ENCODE measurements at places on chromosomes 6 and 20. TPM values are rescaled to one million over a fixed set of nuclear protein-coding genes. Genes with fewer than 3 reads are reported as not detected.

GRCh38 chr20:18742841-18743240 is 70.7 kb upstream of the SCP2D1 start:
- DNase-seq = no peak

DNA sequence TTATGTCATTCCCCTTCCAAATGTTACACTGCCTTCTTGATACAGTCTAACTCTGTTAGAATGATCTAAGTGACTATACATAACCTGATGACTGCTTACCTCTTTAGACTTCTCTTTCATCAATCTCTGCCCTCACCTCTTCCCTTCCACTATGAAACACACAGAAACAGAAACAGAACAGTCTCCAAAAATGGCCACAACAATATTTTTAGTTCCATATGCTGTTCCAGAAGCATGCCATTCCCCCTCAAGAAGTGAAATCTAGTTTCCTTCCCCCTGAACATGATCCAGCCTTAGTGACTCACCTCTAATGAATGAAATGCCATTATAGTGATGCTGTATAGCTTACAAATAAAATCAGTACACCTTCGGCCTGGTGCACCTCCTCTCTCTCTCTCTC is 229.3 kb upstream of the TENT5A start:
- DNase-seq = no peak

GRCh38 chr20:62122654-62123449 is 577 bp downstream of the LSM14B start:
- peak; percentile 46 for DNase-seq

DNA sequence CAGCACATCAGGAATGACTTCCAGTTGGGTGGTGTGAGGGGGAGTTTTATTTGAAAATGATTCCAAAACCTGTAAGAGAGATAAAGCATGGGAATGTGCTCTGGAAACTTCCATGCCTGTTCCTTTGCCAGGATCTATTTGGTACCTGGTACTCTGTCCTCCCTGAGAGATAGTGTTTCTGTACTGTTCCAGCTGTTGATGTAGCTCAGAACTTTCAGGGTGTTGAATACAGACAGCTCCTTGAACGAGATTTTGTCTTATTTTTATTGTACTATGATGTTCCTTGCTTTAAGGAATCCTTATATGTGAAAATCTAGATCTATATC is 148.7 kb upstream of the RIPOR2 start:
- DNase-seq = no peak

DNA sequence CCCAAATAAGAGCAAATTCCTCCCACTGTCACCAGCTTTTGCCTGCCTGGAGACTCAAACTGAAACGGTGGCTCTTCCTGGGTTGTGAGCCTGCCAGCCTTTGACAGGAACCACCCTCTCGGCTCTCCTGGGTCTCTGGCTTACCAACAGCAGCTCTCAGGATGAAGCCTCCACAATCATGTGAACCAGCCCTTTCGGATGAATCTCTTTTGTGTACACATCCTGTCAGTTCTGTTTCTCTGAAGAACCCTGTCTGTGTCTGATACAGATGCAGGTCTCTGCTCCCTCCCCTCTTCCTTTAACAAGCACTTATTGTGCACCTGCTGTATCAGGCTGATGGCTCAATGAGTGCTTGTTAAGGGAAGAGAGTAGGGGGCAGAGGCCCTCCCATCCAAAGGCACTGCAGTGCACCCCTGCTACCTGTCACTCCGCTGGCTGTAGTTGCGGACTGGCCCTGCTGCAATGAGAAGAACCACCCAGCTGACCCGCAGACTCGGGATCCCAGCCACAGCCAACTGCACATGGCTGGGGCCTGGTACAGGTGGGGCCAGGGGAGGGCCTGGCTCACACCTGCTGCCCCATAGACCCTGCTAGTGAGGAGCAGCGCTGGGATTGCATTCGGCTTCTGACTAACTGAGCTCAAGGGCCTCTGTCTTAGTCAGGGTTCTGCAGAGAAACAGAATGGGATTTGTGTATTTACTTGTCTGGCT is 120.1 kb upstream of the PMEPA1 start:
- no peak for DNase-seq

DNA sequence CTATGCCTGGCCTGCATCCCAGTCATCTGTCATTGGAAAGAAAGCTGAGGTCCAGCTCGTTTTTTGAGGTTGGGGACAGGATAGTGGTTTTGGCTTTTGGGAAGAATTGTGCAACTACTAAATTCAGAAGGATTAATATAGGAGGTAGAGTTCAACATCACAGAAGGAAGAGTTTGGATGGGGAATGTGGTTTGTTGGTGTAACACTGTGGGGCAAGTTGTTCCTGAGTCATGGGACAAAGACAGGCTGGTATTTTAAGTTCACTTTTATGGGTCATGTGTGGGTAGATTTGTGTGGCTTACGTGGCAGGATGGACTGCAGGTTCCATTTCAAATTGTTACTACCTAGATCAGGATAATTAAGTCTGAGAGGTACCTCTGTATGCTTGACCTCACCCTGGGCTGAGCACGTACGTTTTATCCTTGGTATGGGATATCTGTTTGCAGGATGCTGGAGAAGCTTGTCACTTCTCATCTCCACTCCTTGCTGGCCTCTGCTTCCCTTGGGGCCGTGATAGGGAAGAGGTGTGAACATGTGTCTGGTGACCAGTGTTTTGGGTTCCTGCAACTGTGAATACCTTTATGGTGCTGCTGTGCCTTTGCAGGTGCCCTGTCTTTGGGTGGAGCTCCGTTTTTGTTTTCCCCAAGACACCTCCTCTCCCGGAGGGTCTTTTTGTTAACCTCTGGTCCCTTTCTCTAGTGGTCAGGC is 177.6 kb downstream of the JARID2 start:
- no peak for DNase-seq

GRCh38 chr6:30006170-30007131 is 54.6 kb upstream of the POLR1H start:
- peak; percentile 18 for DNase-seq

GRCh38 chr6:43749461-43749860 is 20.6 kb upstream of the VEGFA start:
- DNase-seq = no peak

The SYCP2 gene
- 3.8 TPM for total RNA-seq

The CAGE1 gene
- not detected for total RNA-seq

- no peak for DNase-seq
Measured at GRCh38 chr6:143419526-143419925, 31.0 kb downstream of the ADAT2 start.

The POU3F2 gene
- total RNA-seq = not detected

GRCh38 chr20:39049148-39049547 is 87.0 kb downstream of the DHX35 start:
- DNase-seq = no peak

- DNase-seq = no peak
Measured at GRCh38 chr6:159151266-159151855, 17.8 kb upstream of the FNDC1 start.

The PTGIS gene
- 7.6 TPM for total RNA-seq

The EEF1A2 gene
- total RNA-seq = 0.20 TPM

- DNase-seq = peak; percentile 67
Measured at GRCh38 chr20:32358883-32359632, 927 bp downstream of the ASXL1 start.

DNA sequence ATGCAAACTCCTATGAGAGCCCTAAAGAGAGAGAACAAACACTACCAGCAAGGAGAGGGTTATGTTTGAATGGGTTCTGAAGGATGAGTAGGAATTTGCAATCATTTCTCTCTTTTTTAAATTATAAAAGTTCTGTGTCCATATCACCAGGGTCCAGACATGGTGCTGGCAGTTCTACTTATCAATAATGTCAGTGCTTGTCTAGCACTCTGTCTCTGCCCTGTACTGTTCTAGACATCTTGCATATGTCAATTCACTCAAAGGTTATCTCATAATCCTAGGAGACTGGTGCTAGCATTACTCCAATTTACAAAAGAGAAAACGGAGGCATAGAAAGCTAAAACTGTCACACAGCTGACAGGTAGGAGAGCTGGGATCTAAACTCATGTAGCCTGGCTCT is 101.3 kb downstream of the VEGFA start:
- no peak for DNase-seq

- DNase-seq = no peak
Measured at GRCh38 chr6:136676075-136676474, 116.2 kb downstream of the MAP3K5 start.

- no peak for DNase-seq
Measured at GRCh38 chr20:5825130-5825719, 75.0 kb downstream of the SHLD1 start.

GRCh38 chr6:7433121-7433617 is 43.6 kb downstream of the RIOK1 start:
- DNase-seq = no peak

DNA sequence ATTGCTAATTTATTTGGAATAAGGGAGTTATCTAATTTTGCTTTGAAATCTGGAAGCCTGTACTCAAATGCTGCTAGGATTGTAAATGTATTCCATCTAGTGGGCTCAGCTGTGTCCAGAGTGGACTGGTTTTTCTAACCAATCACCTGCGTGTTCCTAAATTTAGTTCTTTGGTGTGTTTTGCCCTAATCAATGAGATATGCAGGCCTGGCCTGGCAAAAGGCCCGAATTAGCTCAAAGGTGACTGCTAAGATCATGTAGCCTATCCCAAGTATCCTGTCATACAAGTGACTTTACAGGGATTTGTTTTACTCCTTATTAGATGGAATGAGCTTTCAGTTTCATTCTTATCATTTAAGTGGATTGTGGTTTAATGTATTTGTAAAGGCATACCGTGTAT is 51.3 kb upstream of the ARMC2 start:
- DNase-seq = no peak

The KIAA1755 gene
- not detected for total RNA-seq

DNA sequence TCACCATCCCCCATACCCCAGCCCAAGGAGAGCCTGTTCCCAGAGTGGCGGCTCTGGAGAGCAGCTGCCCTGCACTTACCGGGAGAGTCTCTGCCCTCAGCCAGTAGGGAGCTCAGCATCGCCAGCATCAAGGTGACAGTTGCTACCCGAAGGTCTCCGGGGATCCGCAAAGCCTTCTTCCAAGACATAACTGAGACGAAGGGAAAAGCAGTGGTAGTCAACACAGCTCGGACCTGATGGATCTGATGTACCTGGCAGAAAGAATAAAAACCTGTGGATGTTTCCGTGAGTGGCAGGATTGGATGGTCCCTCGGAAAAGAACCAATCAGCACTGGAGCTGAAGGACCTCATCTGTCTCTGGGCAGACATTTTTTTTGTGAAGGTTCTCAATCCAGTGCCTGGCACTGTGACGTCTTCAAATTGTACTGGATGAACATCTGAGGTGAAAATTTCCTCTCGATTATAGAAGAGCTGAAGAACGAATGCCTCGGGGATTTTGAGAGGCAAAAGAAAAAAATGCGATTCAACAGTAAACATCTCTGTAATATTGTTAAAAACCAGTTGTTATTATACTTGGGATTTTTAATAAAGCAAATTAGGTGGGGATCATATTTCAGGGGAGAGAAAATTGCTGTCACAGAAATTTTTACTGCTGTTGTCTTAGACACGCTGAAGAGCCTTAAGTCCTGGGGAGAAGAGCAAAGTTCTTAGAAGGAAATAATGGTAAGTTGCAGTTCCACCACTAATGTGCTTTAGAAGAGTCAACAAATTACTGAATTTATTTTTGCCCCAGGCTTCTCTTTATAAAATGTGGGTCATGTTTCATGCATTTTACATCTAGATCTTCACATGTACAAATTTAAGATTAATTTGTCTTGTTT is at the start of gene HLA-DQB1:
Gene HLA-DQB1 (minus strand): TSS at position 238 of the 881 bp plus-strand sequence. CDS start 50 bp downstream, at position 188.
- DNase-seq = no peak

The COL21A1 gene
- not detected for total RNA-seq

DNA sequence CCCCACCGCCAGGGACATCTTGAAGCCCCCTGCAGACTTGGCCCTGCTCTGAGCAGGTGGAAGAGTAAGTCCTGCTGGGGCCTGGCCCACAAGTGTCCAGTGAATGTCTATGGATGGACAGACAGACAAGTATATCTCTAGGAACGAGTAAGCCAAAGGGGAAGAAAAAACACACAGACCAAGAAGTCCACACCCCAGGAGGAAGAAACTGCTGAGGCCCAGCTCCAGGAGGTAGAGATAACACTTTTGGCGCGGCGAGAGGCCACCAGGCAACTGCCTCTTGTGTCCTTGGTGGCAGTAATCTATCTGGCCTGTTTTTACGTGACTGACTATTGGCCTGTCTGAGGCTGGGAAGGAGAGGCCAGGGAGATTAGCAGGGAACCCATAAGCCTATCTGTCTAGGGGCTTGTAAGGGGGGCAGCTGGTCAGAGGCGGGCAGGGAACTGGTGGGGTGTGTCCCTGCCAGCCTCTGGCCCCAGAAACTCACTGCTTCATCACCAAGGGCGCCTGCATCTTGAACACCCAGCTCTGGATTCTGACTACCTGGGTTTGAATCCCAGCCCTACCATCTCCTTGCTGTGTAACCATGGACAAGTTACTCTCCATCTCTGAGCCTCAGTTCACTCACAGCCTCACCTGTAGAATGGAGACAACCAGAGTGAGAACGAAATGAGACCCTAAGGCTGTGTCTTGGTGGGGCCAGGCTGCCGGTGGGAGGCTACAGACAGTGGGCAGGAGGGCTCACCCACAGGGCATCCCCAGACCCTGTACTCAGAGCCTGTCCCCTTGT is 31.3 kb downstream of the C20orf203 start:
- no peak for DNase-seq

DNA sequence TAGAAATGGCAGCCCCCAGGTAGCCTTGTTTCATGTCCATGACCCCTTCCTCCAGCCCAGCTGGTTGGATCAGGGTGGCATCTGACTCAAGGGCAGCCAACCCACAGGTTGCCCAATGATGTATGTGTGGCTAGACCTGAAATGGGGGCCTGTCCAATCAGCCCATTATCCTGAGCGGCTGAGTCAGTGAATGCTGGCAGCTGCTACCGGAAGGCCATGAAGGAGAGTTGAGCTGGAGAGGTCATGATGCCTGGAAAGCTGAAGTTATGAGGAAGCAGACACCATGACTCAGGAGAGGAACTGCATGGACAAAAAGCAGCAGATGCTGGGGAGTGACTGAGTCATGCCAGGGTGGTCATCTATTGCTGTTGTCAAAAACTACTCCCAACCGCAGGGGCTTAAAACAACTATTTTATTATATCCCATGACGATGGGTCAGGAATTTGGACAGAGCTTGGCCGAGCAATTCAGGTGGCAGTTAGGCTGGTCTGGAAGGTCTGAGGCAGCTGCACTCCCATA is 67.3 kb downstream of the MDGA1 start:
- no peak for DNase-seq

- no peak for DNase-seq
Measured at GRCh38 chr6:70839286-70840266, 117.3 kb downstream of the B3GAT2 start.

The CLIC1 gene
- 377 TPM for total RNA-seq

GRCh38 chr20:6740096-6740495 is 27.4 kb upstream of the BMP2 start:
- DNase-seq = no peak

The PHACTR3 gene
- not detected for total RNA-seq

The OPN5 gene
- total RNA-seq = not detected

Data from CD8-positive, alpha-beta memory T cell (primary cell).